HepG2 (cell line): ENCODE measurements at places on chromosomes 7 and 10. TPM values are rescaled to one million over a fixed set of nuclear protein-coding genes. Genes with fewer than 3 reads are reported as not detected.

- H3K4me3 ChIP-seq, result no peak overlapping the region
- H3K36me3 ChIP-seq, result no peaks in the 10 kb centered on the region
- H3K4me1 ChIP-seq, result no peaks in the 10 kb centered on the region
- H3K27me3 ChIP-seq, result no peaks in the 10 kb centered on the region; the same call in 1 of the 2 replicates
Measured at GRCh38 chr10:77361831-77362230, 275.8 kb downstream of the KCNMA1 start.

PAPOLB gene
- polyA plus RNA-seq, result not detected in 2 replicates

DNA sequence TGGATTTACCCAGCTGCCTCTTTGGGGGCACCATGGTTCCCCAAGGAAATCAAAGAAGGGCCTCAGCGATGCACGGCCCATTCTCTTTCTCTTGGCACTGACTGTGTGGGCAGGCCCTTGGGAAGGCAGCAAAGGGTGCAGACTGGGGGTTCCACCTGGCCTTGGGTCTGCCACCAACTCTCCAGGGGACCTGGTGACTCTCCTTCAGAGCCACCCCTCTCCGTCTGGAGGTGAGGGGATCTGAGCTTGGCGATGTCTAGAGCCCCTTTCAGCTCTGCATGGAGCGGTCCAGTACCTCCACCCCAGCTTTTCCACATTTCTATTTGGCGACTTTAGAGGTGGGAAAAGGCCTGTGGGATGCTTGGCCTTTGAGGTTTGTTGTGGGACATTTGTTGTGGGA lies 69.1 kb downstream of the C10orf120 start:
- peaks cover 5% of the 10 kb centered on the region; the same call in 2 of the 3 replicates for H3K27me3 ChIP-seq
- H3K4me1 ChIP-seq, result no peaks in the 10 kb centered on the region
- no peaks in the 10 kb centered on the region for H3K36me3 ChIP-seq

DNA sequence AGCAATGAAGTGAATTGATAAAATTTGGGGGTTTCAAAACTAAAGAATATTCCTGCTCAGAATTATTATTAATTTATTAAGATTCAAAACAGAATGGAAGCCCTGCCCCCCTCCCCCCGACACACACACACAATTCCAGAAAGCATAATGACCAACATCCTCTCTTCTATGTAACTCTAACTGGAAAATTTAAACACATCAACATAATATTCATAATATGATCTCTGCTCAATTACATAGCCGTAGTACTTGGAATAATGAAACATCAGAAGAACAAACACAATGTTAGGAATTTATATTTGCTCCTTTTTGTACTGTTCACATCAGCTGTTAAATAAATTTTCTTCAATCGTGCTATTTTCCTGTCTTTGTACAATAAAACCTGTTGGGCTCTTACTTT lies 20.8 kb downstream of the PCLO start:
- H3K36me3 ChIP-seq, result no peaks in the 10 kb centered on the region
- H3K27me3 ChIP-seq, result no peaks in the 10 kb centered on the region
- DNase-seq, result no peak

GRCh38 chr7:14717816-14718215 lies 184.7 kb downstream of the DGKB start:
- no peak overlapping the region for H3K4me3 ChIP-seq
- H3K27me3 ChIP-seq, result no peaks in the 10 kb centered on the region
- no peaks in the 10 kb centered on the region for H3K4me1 ChIP-seq
- no peaks in the 10 kb centered on the region for H3K36me3 ChIP-seq

DNA sequence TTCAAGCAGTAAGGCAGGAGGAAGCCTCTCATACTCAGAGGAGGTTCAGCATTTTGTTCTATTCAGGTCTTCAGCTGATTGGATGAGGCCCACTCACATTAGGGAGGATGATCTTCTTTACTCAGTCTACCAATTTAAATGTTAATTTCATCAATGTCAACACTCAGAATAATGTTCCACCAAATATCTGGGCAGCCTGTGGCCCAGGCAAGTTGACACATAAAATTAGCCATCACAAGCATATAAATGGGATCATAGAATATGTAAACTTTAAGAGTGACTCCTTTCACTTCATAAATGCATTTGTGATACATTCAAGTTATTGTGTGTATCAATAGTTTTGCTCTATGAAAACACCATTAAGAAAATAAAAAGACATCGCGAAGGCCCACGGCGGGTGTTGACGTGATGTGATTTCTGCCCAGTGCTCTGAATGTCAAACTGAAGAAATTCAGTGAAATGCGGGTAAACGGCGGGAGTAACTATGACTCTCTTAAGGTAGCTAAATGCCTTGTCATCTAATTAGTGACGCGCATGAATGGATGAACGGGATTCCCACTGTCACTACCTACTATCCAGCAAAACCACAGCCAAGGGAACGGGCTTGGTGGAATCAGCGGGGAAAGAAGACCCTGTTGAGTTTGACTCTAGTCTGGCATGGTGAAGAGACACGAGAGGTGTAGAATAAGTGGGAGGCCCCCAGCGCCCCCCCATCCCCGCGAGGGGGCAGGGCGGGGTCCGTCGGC lies 536.1 kb upstream of the AUTS2 start:
- no peak overlapping the region for H3K27ac ChIP-seq
- no peaks in the 10 kb centered on the region for H3K27me3 ChIP-seq
- no peak for DNase-seq
- no peaks in the 10 kb centered on the region for H3K4me1 ChIP-seq

GRCh38 chr7:47405286-47405904 lies 176.5 kb downstream of the TNS3 start:
- H3K4me3 ChIP-seq, result no peak overlapping the region
- peaks cover 37% of the 10 kb centered on the region for H3K4me1 ChIP-seq
- H3K27me3 ChIP-seq, result no peaks in the 10 kb centered on the region
- no peak for DNase-seq

- H3K36me3 ChIP-seq, result peaks cover 8% of the 10 kb centered on the region
- H3K4me3 ChIP-seq, result no peak overlapping the region
- no peak overlapping the region for H3K27ac ChIP-seq
- H3K27me3 ChIP-seq, result no peaks in the 10 kb centered on the region
- no peak for DNase-seq
Measured at GRCh38 chr7:107924841-107925504, 34.0 kb downstream of the DLD start.

DNA sequence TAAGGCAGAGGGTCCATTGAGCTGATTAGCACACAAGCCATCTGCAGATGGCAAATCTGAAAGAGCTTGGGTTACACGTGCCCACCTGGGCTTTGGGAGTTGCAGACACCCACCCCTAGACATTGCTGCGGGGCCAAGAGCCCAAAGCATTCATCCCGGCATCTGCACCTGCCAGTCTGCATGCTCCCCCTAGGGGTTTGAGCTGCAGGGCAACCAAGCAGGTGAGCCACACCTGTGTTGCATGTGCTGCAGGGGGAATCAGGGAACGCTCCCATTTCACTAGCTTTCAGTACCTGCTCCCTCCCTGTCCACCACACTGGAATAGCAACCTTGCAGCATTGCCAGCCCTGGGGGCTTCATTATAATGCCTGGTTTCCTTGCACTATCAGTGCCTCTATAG lies 21.1 kb downstream of the C7orf33 start:
- no peak for DNase-seq
- no peak overlapping the region for H3K27ac ChIP-seq
- H3K4me3 ChIP-seq, result no peak overlapping the region
- no peaks in the 10 kb centered on the region for H3K36me3 ChIP-seq
- peaks cover 11% of the 10 kb centered on the region for H3K4me1 ChIP-seq
